Substantia nigra (tissue), 51 donors: ENCODE measurements at places on chromosomes 4 and X.

- DNase-seq, result no peak
Observed at GRCh38 chr4:3384391-3384770, 57.4 kb upstream of the HGFAC start.

DNA sequence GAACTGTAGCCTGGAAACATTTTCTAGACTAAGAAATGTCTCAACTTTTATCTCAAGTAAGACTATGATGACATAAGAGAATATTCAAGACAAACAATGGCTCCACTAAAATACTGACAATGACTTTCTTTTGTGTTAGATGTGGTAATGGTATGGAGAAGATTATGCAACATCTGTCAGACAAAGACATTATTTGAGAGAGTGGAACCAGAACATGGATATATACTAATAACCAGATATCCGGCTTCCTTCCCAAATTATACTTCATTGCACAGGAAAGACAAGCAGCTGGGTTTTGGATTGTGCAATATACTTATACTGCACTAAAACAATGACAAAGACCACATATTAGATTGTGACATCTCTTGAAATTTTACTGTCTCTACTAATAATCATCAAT, 290.8 kb upstream of the GIMD1 start:
- no peak for DNase-seq

GRCh38 chr4:167622481-167623240, 388.4 kb upstream of the SPOCK3 start:
- DNase-seq, result peak; percentile 70

DNA sequence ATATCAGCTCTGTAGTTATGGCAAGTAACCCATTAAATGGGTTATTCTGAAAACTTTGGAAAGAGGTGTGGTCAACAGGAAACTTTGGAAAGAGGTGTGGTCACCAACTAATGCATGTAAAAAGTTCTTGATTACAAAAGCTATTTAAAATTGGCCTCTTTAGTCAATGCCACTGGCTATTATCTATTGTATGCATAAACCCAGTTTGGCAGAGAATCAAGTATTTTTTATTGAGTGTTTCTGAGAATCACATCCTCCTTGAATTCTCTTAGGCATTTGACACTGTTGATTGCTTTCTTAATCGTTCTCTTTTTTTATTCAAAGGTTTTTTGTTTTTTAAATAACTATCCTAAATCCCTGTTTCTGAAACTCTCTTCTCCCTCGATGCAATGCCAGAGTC, 7.5 kb downstream of the P2RY4 start:
- DNase-seq, result no peak

DNA sequence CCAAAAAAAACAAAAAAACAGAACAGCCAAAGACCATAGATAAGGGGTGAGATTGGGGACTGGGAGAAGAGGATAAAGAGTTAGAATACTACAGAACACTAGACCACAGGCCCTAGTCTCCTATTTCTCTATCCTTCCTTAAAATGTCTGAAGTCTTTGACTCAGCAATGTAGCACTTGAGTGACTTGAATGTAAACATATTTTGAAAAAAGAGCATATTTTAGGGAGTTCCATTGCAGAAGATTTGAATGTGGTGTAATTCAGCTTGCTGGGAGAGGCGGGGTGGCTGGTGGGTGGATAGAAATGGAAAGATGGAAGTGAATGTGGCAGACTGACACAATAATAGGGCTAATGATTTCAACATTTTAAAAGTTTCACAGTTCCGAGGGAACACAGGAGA, 144.9 kb downstream of the CHIC2 start:
- DNase-seq, result no peak

DNA sequence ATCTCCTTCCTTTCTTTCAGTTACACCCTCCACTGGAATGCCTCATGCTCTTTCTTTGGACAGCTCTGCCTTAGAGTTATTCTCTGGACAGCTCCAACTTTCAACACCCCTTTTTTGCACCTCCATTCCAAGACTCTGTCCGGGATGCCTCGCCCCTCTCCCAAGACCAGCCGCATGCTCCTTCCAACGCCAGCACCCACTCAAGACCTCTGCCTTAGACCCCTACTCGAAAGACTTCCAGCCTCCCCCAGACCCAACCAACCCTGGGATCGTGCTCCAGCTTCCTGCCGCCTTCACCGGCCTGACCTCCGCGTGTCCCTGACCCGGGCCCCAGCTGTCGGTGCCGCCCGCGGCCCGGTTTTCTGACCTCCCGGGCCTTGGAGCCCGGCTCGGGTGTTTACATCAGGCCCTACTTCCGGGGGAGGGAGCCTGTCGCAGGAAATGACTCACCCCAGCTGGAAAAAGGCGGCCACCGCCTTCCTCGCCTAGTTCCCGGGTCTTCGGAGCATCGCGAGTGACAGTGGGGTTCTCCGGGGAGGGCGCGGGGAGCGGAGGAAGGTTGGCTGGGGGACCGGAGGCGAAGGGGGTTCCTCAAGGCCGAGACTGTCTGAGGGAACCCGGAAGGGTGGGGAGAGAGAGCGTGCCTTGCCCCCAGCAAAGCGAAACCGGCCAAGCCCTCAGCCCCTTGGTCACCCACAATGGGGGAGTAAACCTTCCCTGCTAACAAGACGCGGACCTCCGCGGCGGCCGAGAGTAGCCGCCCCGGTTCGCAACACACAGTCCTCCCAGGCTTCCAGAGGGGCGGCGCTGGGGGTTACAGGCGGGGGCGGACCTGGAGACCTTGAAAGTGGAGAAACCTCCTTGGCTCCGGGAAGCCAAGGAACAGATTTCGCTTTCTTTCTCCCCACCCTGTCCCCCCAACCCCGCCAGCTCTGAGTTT, at the start of gene WDR45:
WDR45 (minus strand) TSS at position 399 of the 940 bp plus-strand sequence. CDS start 1,792 bp downstream, outside the sequence.
- peak; percentile 66 for DNase-seq

DNA sequence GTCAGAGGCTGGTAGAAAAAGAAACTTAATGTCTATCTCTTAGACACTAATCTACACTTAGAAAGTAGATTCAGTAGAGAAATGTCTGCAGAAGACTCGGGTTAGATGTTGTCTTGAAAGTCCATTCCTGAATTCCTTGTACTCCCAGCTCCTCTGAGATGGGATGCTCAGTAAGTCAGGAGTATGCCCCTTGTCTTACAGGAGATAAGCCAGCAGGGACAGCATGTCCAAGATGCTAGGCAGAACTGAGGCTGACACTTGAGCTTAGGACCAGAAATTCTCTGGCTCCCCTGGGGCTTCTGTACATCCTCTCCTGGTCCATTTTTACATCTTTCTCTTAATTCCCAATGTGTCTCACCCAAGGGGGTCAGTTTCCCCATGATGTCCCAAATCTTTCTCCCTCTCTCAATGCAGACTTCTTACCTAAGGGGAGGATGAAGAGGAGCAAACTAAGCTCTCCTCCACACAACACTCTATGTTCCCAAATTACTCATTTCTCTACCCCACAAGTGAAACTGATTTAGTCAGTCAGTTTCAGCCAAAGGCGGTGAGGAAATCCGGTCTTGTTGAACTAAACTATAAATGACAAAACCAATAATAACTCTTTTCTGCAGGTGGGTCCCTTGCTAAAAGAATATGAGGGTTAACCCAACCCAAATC, 558.2 kb upstream of the DIPK2B start:
- no peak for DNase-seq

- no peak for DNase-seq
Observed at GRCh38 chr4:1632109-1633104, 51.7 kb downstream of the FAM53A start.

GRCh38 chrX:105870445-105870844, 48.1 kb downstream of the NRK start:
- no peak for DNase-seq

- DNase-seq, result no peak
Observed at GRCh38 chr4:128709268-128709667, 100.2 kb upstream of the JADE1 start.

DNA sequence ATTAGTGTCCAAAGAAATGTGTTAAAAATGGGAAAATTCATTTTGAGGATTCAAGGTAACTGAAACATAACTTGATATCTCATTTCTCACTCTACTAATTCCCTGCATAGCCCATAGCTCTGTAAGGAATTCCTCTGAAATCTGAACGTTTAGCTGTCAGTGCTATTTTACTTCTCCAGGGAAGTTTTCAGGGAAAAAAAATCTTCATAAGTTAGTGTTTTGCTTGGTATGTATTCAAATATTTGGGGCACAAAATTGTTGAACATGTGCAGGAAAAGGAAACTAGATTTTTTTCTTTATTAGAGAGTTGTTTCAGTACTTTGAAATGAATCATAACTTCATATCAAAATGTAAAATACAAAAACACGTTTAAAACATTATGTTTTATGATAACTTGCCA, 891.4 kb downstream of the CENPC start:
- no peak for DNase-seq
